Activated CD8-positive, alpha-beta memory T cell treated with anti-CD3 and anti-CD28 coated beads for 1 hour (primary cell): ENCODE measurements at places on chromosomes 11 and 22.
A peak's percentile ranks its signal among the peaks of the same experiment; 100 is the strongest.

DNA sequence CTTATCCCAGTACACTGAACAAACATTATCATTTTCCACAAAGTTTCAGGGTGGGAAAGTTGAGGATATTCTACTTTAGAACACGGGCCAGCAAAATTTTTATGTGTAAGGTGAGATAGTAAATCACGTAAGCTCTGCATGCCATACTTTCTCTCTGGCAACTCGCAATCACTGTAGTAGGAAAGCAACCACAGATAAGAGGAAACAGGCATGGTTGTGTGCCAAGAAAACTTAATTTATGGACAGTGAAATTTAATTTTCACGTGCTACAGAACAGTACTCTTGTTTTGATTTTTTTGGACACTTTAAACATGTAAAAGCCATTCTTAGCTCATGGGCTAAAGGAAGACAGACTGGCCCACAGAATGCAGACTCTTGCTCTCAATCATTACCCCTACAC lies 82.5 kb downstream of the LARGE1 start:
- DNase-seq = no peak

GRCh38 chr11:46564459-46564858 lies 29.4 kb downstream of the AMBRA1 start:
- DNase-seq = no peak

DNA sequence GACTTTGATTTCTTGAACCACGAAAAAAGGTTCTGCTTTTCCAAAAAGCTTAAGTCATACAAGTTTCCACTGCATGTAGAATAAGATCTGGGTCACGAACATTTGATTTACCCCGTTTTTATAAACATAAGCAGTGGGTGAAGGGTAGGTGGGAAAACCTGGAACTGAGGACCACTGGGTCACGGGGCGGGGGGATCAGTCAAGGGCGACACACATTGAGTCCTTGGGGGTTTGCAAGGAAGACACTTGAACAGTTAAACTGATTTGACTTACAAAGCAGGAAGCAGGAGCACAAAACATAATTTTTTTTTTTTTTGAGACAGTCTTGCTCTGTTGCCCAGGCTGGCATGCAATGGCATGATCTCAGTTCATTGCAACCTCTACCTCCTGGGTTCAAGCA lies 10.9 kb downstream of the FADS3 start:
- no peak for DNase-seq

- peak; percentile 43 for DNase-seq
These were observed 1.4 kb downstream of the CCDC73 start for GRCh38 chr11:32792948-32793475.

GRCh38 chr11:11752679-11753078 lies 89.1 kb upstream of the USP47 start:
- no peak for DNase-seq

DNA sequence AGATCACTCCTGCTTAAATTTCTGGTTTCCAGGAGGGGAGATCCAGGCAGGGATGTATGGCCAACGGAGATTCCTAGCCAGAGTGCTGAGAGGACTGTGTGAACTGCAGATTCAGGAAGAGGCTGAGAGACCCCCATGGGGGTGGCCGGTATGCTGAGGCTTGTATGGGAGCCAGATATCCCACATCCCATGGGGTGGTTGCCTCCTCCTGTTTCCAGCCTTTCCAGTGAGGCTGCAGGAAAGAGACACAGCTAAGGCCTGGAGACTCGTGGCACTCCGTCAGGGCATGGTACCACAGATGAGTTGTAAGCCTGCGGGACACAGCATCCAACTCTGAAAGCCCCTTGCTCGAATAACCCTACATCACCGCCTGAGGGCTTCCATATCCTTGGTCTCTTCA lies 1.4 kb upstream of the MYOD1 start:
- DNase-seq = no peak

DNA sequence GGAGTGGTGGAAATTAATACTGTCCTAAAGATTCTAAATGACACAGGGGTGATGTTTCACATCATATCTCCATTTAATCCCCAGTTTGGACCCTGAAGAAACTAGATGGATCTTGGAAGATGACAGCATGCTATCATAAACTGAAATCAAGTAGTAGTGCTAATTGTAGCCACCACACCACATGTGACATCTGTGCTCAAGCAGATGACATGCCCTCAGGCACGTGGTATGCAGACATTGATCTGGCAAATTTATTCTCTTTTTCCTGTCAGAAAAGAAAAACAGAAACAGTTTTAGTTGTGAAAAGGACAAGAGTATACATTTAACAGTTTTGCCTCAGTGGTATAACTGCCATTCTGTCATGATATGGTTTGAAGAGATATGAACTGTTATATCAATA lies 52.9 kb upstream of the PGR start:
- no peak for DNase-seq

GRCh38 chr22:33515795-33516194 lies 404.5 kb downstream of the LARGE1 start:
- no peak for DNase-seq

DNA sequence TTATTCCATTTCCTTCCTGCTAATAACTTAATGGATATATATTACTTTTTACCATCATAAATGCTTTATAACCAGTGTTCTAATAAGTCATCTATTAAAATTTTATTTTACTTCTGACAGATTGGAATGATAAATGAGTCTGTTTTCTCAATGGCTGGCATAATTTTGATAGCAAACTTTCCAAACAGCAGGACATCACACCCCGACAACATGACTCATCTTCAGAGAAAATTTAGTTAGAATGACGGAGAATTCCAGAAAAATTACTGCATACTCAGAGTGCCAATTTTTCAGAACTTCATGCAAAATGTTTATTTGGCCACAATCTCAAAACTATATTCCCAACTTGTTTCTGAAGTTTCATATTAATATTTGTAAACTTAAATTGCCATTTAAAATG lies 174.4 kb downstream of the SWAP70 start:
- no peak for DNase-seq

- no peak for DNase-seq
These were observed 41.3 kb downstream of the PPP6R3 start for GRCh38 chr11:68501813-68502212.

- DNase-seq = no peak
These were observed 13.7 kb downstream of the SULT4A1 start for GRCh38 chr22:43848366-43849171.

DNA sequence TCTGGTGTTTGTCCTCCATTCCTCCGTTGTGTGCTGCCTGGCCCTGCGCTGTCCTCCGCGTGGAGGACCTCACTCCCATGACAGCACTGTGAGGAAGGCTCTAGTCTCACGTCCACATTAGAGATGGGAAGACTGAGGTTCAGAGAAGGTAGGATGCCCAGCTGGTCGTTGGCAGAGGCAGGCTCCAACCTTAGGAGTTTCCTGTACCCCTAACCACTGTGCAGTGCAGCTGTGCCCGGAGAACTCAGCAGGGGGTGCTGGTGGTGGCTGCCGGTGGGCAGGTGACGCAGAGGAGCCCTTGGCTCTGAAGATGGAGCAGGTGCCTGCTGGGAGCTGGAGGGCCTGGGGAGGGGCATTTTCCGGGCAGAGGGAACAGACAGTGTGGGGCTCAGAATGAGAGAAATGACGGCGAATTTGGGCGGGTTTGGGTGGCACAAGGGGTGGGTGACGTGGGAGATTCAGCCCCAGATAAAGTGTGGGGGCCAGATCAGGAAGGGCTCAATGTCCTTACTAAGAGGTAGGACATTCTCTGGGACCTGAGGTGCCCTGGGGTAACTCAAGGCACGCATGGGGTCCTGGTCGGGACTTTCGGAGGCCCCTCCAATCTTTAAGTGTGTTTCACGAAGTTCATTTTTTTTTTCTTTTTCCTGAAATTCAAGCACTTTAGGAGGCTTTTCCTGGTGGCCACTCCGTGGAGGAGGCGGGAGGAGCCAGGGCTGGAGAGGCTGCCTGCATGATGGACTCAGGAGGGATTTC lies 535.0 kb downstream of the TBC1D22A start:
- DNase-seq = no peak

- no peak for DNase-seq
These were observed 21.3 kb downstream of the GRIK4 start for GRCh38 chr11:120532832-120533196.

- DNase-seq = no peak
These were observed 16.8 kb downstream of the PPIL2 start for GRCh38 chr22:21682385-21683175.

GRCh38 chr11:3970108-3970507 lies 114.6 kb downstream of the STIM1 start:
- no peak for DNase-seq

DNA sequence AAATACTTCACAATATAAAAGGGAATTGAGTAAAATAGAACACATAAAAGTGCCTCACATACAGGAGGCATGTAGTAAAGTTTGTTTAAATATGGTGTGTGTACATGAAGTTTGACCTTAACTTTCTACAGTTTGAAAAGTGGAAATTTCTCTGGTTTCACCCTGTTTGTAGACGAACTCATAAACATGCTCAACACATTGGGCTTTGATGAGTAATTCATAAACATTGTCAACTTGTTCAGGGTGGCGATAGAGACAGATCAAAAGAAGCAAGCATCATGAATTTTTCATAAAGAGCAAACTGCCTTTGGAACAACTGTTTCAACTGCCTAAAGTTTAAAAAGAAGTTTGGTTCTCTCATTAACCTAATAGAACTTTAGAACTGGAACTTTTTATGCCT lies 9.1 kb downstream of the SLN start:
- DNase-seq = no peak

- DNase-seq = no peak
These were observed 318.5 kb downstream of the JRKL start for GRCh38 chr11:96708219-96708878.

DNA sequence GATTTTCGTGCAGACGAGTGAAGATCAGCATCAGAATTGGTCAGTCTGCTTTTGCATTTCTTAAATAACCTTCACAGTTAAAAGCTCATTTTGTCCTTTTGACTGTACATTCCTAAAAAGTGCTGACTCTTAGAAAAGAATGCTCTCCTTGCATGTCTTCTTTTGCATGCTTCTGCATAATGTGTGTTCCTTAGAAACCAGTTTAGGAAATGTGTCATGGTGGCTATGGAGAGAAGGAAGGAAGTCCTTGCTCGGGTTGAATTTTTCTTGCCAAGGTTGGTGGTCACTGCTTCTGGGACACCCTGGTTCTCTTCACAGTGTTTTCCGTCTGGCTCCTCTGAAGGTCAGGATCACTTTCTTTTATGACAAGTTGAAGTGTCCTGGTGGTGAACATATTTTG lies 6.8 kb downstream of the AP2A2 start:
- DNase-seq = no peak

DNA sequence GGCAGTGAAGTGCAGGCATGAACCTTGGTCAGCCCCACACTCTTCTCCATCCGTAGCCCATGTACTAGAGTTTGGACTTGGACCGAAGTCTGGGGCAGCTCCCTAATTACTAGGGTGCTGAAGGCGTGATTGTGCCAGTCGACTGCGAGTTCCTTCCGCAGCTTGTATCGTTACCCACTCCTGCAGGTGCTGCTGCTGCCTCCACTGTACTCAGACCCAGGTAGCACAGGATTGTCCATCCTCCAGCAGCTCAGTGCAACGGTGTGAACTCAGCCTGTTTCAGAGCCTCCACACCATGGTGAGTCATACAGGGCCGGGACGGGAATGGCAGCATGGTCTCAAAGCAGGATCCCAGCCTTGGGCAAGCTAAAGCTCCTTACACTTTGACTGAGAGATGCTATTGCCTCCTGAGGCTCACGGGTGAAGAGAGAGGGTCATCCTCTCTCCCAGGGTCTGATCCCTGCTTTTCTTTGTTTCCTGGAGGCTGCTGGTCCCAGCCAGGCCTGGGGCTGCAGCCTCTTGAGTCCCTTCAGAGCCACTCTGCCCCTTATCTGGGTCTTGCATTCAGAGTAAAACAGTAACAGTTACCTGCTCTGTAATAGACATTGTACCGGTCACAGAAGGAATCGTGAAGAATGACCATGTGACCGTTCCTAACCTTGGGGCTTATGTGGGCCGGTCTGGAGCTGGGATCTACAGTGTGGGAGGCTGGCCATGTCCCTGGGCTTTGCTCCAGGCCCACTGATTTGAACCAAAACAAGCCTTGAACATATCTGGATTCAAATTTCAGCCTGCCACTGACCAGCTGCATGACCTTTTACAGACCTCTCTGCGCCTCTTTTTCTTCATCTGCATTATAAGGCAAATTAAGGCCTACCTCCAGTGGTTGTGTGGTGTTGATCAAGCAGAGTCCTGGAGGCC lies 1.7 kb downstream of the TKFC start:
- no peak for DNase-seq

DNA sequence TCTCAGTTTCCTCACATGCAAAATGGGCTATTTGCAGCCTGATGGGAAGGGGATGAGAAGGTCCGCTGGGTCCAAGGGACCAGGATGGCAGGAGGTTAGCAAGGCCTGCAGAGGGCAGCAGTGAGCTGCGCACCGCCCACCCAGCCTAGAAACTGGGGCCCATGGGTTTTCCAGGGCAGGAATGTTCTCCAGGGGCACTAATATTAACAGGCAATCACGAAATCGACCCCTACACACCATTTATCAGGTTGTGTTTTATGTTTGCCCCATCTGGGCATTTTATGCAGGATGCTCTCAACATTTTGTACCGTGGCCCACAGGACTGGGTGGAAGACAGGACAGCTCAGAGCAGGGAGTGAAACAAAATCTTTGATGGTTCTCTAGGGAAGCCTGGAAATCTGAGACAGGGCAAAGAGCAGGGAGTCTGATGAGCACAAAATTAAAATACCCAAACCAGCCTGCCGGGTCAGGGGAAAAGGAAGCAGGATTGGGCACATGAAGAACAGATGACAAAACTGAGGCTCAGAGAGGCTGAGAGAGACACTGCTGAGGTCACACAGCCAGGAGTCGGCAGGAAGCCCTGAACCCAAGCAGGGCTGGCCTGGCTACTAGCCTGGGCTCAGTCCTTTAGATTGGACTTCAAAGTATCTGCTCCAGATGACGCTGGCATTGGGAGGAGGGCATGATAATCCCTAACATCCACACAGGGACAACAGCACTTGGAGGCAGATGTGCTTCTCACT lies 1.6 kb upstream of the BCR start:
- no peak for DNase-seq

GRCh38 chr22:27885977-27886842 lies 32.8 kb downstream of the PITPNB start:
- DNase-seq = peak; percentile 14

DNA sequence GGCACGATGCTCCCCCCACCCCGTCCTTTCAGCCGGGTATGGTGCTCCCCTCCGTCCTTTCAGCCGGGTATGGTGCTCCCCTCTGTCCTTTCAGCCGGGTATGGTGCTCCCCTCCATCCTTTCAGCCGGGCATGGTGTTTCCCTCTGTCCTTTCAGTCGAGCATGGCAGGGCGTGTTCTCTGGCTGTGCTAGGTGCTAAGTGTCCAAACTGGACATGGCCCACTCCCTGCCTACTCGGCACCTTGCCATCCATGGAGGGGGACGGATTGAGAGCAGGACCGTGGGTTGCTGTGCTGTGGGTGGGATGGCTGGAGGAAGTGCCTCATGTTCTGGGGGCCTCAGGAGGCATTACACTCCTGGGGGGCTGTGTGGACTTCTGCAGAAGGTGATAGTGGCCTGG lies 45.5 kb downstream of the MUC6 start:
- DNase-seq = no peak

GRCh38 chr11:123505546-123506299 lies 75.7 kb downstream of the GRAMD1B start:
- DNase-seq = no peak
